ENCODE measurements at places on chromosomes 1 and 21. TPM values are rescaled to one million over a fixed set of nuclear protein-coding genes. Genes with fewer than 3 reads are reported as not detected.

GRCh38 chr1:161267321-161267720 lies 8.8 kb downstream of the PCP4L1 start:
- no peak for DNase-seq

Gene ECM1
- 55.8 TPM for total RNA-seq

DNA sequence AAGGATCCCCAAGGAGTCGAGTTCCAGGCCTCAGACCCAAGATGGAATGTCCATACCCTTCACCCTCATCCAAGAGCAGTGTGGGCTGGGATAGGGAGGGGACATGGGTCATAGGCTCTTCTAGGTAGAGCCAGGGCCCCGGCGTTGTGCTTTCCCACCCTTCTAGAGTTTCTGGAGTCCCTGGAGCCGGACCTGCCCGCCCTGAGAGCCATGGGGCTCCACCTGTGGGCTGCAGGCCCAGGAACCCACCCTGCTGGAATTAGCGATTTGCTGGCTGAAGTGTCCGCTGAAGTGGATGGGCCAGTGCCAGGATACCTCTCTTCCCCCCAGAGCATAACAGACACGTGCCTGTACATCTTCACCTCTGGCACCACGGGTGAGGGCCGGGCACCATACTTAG lies 1.1 kb downstream of the SLC27A3 start:
- no peak for DNase-seq

- no peak for DNase-seq
These were observed 9.2 kb upstream of the GALE start for GRCh38 chr1:23809751-23810171.

- DNase-seq = no peak
These were observed 2.6 kb downstream of the NME7 start for GRCh38 chr1:169364948-169365347.

Measured in ascending aorta (tissue), 2 donors.